Left ventricle myocardium superior (tissue), 1 donor: ENCODE measurements at places on chromosomes 1 and 21.

- DNase-seq = no peak
Observed at GRCh38 chr21:43018519-43018918, 44.2 kb downstream of the PKNOX1 start.

DNA sequence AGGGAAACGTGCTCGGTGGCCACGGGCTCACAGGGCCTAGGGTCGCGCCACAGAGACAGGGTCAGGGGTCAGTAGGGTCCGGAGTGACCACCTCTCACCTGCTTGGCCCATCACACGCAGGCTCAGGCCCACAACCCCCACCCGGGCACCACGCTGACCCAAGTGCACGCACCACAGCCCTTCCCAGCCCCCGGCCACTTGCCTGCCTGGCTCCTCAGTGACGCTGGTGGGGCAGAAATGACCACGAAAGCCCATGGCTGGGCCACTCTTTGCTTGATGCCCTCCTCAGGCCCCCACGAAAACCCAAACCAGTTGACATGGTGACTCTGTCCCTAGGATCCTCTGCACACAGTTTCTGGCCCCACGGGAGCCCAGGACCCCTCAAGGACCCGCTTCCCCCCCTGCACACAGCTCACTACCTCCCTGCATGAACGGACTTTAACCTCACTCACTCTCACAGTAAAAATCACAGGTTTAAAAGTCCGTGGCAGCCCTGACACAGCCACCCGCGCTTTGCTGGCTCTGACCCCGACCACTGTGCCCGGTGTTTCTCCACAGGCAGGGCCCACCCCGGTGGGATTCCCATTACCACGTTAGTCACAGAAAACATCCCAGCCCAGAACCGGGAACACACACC is 20.7 kb downstream of the NADK start:
- DNase-seq = no peak

GRCh38 chr1:220485131-220485530 is 42.8 kb upstream of the MARK1 start:
- no peak for DNase-seq

GRCh38 chr1:48450505-48450904 is 21.5 kb downstream of the SPATA6 start:
- DNase-seq = no peak

GRCh38 chr21:38303300-38303699 is 46.5 kb downstream of the KCNJ15 start:
- no peak for DNase-seq

DNA sequence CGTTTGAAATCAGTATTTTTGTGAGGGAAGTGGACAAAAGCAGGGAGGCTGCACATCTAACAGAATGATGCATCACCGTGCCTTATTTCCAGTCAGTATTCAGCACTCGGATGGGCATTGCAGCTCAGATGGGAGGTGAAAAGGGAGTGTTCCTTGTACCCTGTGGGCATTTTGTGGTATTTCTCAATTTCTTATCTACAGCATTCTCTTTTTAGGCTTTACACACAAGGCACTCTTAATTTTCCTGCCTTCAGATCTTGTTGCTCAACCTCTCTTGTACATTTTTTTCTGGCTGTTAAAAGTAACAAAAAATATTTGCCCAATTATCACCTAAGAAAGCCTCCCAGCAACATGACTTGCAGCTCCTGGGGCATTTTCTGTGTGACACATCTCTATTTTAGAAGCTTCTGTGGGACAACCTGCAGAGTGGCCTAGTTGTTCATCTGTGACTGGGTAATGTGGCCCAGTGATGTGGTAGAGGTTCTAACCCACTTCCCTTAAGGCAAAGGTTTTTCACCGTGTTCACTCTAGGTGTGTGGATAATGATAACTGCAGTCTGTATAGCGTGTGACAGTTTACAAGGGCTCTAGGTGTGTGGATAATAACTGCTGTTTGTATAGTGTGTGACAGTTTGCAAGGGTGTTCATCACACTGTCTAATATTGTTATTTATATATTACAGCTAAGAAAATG is 257.2 kb downstream of the PTGER3 start:
- DNase-seq = no peak

DNA sequence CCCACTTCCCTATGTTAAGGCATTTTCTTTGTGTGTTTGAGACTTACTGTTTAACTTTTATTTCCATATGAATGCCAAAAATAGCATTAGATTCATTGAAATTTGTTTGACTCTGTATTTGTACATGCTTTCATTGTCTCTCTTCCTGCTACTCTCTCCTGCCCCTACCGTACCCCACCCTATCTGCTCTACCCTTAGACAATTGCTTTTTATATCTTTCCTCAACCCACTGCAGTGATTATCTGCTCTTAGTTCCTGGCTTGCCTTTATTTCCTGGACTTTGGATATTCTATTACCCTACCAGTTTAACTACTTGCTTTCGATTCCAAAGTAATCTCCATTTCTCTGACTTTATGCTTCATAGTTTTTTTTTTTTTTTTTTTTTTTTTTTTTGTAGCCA is 10.5 kb downstream of the RAVER2 start:
- DNase-seq = no peak

- no peak for DNase-seq
Observed at GRCh38 chr1:245180496-245181157, 25.8 kb downstream of the KIF26B start.

- no peak for DNase-seq
Observed at GRCh38 chr21:27422435-27422834, 455.5 kb upstream of the ADAMTS5 start.

DNA sequence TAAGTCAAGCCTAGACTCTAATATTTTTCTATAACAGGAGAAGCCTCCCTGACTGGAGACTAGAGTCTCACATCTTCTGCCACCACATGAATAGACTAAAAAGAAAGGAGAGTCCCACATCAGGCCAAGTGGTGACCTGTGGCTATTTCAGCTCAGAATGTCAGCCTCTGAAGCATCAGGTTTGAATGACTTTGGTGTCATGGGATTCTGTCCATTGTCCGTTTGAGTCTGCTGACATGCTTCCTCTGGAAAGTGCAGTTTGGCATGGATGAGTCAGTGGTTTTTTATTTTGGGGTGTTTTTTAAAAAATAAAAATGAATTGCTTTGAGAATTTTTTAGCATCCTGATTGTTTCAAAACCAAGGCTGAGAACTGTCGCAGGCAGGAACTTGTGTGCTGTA is 19.5 kb downstream of the DYRK3 start:
- DNase-seq = no peak

GRCh38 chr1:199945591-199945990 is 81.9 kb upstream of the NR5A2 start:
- no peak for DNase-seq

GRCh38 chr1:3456449-3456963 is 2.0 kb downstream of the ARHGEF16 start:
- no peak for DNase-seq

DNA sequence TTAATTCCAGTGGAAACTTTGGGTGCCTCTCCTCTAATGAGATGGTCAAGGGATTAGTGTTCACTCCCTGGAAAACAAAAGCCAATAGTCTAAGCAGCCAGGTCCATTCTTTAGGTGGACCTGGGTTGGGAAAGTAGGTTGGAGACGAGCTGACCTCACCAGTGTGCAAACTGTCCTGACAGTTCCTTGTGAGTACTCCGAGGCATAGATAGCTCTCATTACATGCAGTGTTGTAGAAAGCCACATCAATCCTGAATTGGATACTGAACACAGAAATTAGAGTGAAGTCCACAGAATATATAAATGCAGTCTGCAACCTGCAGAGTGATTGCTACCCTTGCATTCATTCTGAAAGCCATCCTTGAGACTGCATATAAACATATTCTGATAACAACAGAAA is 675.1 kb upstream of the CXADR start:
- DNase-seq = no peak

DNA sequence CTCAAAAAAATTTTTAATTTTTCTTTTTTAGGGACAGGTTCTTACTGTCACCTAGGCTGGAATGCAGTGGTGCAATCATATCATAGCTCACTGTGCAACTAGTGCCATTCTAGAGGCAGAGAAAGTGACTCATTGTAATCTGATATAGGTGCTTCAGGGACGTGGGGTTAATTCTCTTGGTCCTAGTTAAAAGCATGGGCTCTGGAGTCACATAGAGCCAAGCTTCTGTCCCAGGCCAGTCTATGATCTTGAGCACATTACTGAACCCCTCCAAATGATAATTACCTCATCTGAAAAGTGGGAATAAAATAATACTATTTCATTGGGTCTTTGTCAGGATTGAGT is 1.1 kb upstream of the ADIPOR1 start:
- no peak for DNase-seq

DNA sequence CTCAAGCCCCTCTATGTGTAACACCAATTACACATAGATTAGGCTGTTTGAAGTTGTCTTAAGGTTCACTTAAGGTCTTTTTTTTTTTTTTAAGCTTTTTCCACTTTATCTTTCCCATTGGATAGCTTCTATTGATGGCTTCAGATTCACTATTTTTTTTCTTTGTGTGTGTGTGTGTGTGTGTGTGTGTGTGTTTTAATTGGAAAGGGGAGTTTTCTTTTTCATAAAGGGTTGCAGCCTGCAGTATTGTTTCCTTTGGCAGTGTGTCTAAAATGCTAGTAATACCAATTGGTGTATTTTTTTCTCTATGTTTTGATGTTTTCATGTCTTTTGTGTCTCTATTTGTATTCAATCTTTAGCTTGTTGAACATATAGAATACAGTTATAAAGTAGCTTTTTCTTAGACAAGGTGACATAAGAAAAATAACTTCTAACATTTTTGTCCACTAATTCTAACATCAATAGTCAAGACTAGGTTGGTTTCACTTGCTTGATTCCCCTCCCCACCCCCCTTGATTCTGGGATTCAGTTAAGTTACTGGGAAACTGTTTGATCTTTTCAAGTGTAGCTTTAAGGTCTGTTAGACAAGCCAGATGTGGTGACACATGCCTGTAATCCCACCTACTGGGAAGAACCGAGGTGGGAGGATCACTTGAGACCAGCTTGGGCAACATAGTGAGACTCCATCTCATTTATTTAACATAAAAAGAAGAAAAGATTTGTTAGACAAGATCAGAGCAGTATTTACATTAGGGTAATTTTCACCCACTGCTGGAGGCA is 21.4 kb downstream of the PRRC2C start:
- no peak for DNase-seq

DNA sequence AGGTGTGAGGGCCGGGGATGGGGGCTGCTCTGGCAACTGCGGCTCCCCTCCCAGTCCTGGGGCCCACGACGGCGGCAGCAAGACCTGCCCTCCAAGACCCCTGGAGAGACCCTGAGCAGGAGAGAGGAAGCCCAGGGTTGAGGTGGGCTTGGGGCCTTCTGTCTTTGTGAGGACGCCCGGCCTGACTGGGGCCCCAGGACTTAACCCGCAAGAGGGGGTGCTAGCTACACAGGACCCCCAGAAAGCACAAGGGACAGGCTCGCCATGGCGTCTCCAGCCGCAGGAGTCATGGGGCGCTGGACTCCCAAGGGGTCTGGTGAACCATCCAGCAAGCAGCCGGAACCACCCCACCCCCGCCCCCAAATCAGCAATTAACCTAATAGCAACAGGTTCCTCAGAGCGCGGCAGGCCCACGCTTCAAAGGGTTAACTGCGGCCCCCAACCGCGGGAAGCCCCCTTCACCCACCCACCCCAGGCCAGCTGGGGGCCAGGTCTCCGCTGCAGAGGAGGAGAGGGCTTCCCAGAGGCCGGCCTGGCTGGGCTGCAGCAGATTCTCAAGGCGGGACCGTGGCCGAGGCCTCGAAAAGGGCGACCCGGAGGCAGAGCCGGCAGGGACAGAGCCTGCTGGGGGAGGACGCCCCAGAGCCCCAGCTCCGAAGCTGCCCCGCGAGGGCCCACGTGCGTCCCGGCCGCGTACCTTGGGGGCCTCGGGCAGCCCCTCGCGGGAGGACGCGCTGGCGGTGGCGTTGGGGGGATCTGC is 525 bp downstream of the C1QTNF12 start:
- no peak for DNase-seq

- DNase-seq = no peak
Observed at GRCh38 chr1:108669679-108670078, 8.8 kb upstream of the HENMT1 start.

- DNase-seq = no peak
Observed at GRCh38 chr1:163877016-163877415, 555.3 kb downstream of the NUF2 start.

DNA sequence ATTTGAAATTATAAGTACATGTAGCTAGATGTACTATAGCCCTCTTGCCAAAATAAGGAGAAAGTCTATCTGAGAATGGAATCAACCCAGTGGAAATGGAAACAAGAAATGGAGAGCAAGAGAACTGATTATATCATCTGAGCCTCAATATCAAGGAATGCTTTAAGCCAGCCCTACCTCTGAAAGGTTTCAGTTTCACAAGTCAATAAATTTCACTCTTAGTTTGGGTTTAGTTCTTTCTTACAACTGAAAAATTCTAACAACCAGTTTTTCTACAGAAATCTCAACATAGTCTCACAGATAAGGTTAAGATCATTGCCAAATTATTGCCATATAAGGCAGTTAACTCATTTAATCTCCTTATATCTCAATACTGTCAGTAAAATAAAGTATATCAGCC is 80.0 kb downstream of the EPS15 start:
- no peak for DNase-seq

DNA sequence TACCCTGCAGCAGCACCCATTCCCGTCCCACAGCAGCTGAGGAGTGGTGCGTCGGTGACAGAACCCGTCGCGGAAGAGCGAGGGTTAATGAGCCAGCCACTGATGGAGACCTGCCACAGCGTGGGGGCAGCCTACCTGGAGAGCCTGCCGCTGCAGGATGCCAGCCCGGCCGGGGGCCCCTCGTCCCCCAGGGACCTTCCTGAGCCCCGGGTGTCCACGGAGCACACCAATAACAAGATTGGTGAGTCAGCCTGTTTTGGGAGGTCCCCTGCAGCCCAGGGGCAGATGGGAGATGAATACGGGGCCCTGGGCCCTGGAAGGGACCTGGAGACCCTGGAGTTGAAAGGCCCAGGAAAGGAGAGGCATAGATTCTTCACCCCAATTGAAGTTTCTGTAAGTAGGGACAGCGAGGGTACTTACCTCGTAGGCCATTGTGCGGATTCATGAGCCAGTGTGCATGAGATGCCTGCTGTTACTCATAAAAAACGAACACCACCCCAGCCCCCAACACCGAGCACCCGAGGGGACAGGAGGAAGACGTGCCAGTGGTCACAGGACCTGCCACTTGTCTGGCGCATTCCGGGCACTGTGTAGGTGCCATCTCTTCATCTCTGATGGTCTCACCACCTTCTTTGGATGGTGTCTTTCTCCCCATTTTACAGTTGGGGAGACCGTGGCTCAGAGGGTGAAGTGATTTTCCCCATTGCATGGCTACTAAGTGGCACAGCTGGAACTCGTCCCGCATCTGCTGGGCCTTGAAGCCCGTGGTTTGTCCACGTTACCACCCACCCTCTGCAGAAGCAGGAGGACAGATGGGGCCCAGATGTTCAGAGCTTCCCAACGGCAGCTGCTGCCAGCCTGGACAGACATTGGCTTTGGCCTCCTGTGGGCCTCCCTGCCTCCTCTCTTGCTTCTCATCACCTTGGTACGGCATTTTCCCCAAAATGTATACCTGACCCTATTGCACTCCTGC is 28.3 kb upstream of the TNFRSF1B start:
- no peak for DNase-seq

GRCh38 chr1:85361606-85362296 is 85.3 kb upstream of the BCL10 start:
- no peak for DNase-seq

- DNase-seq = no peak
Observed at GRCh38 chr1:232973652-232974611, 23.5 kb downstream of the NTPCR start.

- no peak for DNase-seq
Observed at GRCh38 chr1:232589111-232589811, 40.7 kb downstream of the SIPA1L2 start.
